ENCODE measurements at places on chromosomes 7 and 10.

DNA sequence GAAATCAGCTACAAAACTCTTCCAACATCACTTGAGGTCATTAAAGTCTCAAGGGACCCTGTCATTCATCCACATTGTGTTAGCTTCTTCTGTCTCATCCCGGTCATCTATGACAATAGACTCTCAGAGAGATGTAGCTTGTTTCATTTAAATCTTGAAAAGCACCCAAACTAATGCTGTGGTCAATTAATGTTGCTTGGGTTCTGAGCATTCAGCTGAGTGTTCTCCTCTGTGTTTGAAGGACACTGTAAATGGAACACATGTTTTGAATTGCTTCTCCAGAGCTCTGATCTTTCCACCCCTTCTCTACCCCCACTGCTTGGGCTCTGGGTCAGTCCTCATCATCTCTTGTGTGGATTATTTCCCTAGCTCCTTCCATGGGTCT, 19.6 kb upstream of the ADD3 start:
- peak; percentile 72 for DNase-seq

DNA sequence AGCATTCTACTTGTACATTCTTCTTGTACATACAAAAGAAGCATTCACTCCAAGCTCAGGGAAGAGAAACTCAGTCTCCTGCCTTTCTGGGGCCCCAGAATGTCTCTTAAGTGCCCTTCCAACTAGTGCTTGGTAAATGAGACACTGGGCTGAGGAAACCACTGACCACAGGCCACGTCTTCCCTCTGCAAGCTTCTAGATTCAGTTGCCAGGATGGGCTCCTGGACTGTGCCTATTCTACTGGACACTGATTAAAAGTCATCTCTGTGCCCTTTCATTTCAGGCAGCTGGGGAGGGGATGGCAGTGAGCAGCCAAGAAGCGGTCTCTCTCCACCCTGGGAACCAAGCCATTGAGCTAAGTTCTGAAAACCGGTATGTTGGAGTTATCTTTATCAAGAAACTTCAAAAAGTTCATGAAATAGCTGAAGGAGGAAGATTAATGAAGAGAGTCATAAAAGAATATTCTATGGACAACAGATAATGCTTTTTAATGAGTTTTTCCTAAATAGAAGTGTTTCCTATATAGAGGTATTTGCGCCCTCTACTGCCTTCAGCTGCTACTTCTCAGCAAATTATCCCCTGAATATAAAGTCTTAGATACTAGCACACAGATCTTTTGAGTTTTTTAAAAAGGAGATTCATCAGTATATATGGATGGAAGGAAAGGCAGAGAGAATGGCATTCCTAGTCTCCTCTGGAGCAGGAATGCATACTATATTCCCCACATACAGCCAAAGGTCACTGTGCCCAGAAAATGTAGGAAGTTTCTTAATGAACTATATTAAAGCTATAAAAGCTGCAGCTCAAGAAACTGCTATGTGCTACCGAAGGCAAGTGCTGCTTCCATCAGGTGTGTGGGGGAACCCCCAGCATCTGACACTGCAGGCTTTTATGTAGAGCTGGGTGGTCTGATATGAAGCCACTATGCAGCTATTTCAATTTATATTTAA, 8.4 kb upstream of the IFIT1B start:
- DNase-seq = peak; percentile 67

DNA sequence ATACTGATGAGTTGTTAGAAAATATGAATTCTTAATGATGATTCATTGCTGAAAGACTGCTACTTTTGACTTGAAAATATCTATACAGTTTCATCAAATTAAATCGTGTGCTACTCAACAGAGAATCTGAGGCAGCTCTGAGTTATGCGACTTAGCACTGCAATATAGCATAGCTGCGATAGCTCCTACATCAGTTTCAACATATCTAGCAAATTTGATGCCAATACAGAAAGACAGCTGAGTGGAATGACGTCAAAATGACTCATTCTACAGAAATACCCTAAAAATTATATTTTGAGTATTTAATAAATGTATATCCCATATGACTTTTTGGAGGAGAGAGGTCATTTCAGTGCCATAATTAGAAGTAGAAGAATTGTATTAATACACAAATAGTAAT, 1.1 kb upstream of the TARP start:
- no peak for DNase-seq

DNA sequence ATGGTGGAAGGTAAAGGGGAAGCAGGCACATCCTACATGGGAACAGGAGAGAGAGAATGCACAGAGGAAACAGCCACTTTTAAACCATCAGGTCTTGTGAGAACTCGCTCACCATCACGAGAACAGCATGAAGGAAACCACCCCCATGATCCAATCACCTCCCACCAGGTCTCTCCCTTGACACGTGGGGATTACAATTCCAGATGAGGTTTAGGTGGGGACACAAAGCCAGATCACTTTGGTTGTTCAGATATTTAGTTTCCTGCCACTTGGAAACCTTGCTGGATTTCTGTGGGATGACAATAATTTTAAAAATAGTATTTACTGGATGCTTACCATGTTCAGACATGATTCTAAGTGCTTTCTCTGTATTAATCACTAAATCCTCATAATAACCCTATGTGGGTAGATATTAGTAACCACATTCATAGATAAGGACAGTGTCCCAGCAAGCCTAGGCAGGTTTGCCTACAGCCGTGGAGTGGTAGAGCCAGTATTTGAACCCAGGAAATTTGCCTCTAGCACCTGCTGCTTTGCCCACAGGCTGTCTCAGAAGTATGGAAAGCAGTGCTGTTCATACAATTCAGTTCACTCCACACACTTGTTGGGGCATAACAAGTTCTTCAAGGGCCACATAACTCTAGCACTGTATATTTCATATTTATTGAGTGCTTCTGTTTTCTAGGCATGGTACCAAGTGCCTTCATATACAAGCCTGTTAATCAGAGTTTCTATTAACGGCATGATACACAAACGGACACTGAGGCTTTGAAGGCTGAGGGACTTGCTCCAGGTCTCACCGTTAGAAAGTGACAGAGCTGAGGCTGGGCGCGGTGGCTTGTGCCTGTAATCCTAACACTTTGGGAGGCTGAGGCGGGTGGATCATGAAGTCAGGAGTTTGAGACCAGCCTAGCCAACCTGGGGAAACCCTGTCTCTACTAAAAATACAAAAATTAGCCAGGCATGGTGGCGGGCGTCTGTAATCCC, 8.3 kb downstream of the TLL2 start:
- DNase-seq = no peak

GRCh38 chr10:114115661-114116445, 58.1 kb downstream of the CCDC186 start:
- DNase-seq = peak; percentile 32

DNA sequence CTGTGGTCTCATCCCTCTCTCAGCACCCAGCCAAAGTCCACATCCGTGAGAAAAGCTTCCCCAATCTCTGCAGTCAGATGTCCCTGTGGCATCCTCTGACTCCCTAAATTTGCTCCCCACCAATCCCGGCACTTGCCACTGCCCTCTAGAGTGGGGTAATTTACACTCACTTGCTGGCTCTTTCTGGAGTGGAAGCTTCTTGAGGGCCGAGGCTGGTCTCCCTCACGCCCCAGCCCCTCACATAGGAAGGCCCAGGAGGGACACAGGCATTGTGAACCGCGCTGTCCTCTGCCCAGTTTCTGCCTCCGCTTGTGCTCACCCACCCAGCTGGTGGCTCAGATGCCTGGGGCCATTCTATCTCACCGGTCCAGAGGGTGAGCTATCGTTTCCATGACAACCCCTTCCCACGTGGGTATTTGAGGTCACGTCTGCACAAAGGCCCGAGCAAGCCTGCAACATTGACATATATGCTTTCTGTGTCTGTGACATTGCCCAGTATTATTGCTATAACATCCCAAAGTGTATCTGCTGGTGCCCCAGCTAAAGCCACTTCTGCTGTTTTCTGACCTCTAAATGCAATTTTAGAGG, 97.3 kb upstream of the CTBP2 start:
- no peak for DNase-seq

DNA sequence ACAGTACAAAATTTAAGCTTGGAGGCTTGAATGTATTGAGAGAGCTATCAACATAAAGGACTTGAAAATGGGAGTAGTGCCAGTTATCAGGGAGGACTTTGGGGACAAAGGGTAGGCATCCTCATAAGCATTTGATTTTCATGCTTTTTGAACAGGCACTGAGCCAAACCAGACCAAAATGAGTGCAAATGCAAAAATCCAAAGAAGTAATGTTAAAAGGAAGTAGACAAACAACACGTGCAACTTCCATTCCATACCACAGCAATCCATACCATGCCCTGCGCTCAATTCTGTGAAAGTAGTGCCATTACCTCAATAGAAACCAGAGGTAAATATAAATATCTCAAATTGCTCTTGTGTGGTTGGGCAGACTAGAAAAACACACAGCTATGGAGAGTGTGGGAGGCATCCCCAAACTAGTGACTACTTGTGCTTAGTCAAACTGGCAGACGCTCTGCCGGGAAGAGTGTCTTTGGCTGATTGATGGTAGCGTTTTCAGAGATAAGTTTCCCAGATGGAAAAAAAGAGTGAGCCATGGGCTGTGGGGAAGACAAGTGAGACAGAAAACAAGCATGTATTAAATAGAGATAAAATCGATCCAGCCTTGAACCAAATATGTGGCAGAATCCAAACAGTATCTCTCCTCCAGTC, 161.5 kb downstream of the CREB5 start:
- DNase-seq = peak; percentile 20

DNA sequence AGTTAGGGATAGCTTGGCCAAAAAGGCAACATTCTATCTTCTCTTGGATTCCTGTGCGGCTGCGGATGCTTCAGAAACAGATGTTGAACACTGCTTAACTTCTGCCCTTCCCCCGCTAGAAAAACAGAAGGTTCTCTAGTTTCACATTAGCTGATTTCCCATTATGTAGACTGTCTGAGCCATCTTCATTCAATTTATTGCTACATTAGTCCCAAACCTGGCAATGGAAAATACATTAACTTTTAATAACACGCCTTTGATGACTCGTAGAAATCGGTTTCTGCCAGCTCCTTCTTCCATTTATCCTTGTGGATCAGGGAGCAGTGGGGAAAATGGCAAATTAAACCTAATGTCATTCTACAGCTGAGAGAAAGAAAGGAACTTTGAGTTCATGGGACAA, 119.9 kb downstream of the SLC16A9 start:
- DNase-seq = no peak

DNA sequence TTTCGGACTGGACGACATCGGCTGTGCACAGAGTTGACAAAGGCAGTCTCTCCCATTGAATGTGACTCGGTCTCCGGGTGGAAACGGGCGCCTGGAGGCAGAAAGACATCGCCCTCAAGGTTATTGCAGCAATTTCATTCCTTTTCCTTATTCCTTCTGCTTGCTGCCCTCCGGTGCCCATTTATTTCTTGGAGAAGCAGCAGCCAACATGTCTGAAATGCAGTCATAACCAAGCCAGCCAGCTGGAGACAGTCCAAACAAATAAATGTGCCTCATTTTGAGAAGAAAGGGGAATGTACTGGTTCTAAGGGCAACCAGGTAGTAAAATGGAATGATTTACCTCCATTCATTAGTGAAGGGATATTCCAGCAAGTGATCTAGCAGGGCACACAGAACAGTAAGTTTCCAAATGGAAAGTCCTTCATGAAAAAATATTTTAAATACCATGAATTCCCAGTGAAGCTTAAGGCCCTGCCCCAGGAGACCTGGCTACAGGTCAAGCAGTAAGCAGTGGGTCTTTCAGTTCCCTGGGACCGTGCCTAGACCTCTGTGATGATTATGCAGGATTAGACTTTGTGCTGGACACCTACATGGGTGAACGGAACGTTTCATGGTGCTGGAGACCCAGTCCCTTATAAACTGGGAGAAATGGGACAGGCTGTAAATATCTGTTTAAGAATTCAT, 86.6 kb downstream of the ABLIM1 start:
- DNase-seq = no peak

DNA sequence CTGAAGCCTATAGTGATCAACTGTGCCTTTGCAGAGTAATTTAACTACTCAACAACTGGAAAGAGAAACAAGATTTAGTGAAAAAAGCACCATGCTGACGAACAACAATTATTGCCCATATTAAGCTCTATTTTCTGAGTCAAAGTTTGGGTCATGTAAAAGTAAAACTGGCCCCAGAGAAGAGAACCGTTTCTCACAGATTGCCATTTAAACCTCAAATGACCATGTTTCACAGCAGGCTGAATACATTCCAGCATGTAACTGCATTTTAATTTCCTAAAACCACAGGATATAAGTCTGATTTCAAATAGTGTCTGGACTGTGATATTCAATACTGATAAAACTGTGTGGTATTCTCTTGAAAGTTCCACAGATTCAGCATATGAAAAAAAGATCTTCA, 140.7 kb downstream of the ATE1 start:
- no peak for DNase-seq

DNA sequence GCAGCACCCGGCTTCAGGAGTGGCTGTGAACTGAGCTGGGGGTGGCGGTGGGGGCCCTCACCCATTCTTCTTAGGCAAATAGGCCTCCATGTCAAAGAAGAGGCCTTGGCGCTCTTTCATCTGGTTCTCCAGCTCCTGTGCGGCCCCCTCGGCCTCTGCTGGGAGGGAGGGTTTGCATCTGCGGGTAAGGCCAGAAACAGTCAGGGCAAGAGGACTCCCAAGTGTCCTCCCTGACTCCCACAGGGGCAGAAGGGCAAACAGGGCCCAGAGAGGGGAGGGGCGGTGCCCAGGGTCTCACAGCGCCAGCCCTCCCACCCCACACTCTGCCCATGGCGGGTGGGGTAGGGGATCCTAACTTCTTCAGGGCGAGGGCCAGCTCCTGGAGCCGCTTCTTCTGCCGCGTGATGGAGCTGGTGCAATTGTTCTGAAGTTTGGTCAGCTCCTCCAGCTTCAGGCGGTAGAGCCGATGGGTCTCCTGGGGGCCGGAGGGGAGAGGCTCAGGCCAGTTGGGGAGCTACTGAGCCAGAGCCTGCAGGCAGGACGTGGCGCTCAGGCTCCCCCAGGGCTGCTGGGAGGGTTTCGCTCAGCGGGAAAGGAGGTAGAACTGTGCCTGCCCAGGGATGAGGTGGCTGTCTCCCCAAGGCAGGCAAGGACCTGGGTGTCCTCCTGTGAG, 2.2 kb downstream of the TMEM120A start:
- DNase-seq = no peak

DNA sequence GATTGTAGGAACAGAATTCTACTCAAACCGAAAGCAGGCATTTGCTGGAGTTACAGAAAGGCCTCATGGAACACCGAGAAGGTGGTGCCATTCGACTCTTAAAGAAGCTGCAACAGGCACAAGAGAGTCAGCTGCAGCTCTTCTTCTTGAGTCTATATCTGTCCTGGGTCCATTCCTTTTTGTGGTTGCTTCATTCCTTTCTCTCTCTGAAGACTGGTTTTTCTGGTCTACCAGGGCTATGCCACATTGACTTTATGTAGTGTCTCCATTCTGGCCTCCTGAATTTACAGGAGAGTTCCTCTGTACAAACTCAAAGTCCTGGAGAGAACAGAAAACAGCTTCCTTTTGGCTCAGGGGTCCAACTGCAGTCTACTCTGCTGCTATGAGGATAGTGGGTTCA, 132.8 kb downstream of the CFTR start:
- DNase-seq = no peak

- no peak for DNase-seq
Observed at GRCh38 chr7:34177476-34177875, 272.1 kb downstream of the BMPER start.

GRCh38 chr7:128752251-128752650, 13.1 kb downstream of the CALU start:
- DNase-seq = no peak

- peak; percentile 60 for DNase-seq
Observed at GRCh38 chr10:121772884-121773283, 154.9 kb downstream of the ATE1 start.

Measured in EH (cell line).